CD4-positive, alpha-beta T cell treated with Interleukin-10 for 1 hour (primary cell): ENCODE measurements at places on chromosomes 2 and 18.

GRCh38 chr2:231000211-231000904 is 4.4 kb downstream of the SPATA3 start:
- DNase-seq = no peak

GRCh38 chr2:66024391-66024790 is 410.5 kb upstream of the MEIS1 start:
- DNase-seq = no peak

GRCh38 chr2:152715854-152716428 is 1.3 kb downstream of the PRPF40A start:
- DNase-seq = peak; percentile 41

- DNase-seq = no peak
Observed at GRCh38 chr2:166972002-166972401, 83.7 kb downstream of the XIRP2 start.

DNA sequence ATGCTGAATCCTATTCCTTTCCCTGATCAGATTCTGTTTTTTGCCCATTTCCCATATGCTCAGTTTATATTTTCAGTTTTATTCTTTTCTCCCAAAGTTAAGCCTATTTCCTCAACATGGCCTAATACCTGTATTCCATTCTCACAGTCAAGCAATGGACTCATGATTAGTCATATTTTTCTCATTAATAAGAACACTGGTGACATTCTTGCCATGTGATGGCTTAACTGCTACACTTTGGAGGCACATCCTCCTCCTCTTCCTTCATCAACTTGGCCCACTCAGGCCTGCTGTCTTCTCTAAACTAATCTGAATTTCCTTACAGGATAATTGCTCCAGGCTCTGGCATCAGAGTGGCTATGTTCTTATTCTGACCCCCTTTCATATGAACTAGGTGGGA is 679.2 kb downstream of the NYAP2 start:
- DNase-seq = no peak

- DNase-seq = no peak
Observed at GRCh38 chr2:65880436-65880835, 448.0 kb upstream of the SPRED2 start.
